Hippocampal formation (tissue), 2 donors: ENCODE measurements at places on chromosomes 1 and 21.

DNA sequence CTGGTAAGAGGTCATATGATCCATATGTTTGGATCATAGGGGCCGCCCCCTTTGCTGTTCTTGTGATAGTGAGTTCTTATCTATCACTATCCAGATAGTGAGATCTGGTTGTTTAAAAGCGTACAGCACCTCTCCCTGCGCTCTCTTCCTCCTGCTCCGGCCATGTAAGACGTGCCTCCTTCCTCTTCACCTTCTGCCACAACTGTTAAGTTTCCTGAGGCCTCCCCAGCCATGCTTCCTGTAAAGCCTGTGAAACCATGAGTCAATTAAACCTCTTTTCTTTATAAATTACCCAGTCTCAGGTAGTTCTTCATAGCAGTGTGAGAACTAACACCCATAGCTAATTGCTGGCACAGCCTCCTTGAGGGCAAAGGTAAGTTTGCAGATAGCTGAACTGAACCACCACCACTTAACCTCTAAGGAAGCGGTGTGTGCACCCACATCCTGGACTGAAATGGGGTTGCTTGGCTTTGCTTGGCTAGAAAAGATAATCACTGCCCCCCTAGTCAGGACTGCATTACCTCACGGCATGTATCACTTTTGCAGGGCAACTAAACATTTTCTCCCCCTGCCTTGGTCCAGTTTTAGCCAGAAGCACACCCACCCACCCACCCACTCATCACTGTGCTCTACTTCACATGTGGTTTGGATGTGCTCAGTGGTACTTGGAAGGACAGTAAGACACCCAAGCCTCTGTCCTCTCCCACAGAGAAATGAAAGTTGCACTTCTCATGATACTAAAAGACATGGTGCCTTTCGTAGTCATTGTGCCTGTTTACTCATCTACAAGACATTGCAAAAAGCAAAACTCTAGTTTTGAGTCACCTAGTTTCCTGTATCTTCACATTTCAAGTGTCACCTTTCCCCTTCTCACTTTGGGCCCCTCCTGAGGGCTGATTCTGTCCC, 23.1 kb upstream of the PTAFR start:
- DNase-seq = no peak

DNA sequence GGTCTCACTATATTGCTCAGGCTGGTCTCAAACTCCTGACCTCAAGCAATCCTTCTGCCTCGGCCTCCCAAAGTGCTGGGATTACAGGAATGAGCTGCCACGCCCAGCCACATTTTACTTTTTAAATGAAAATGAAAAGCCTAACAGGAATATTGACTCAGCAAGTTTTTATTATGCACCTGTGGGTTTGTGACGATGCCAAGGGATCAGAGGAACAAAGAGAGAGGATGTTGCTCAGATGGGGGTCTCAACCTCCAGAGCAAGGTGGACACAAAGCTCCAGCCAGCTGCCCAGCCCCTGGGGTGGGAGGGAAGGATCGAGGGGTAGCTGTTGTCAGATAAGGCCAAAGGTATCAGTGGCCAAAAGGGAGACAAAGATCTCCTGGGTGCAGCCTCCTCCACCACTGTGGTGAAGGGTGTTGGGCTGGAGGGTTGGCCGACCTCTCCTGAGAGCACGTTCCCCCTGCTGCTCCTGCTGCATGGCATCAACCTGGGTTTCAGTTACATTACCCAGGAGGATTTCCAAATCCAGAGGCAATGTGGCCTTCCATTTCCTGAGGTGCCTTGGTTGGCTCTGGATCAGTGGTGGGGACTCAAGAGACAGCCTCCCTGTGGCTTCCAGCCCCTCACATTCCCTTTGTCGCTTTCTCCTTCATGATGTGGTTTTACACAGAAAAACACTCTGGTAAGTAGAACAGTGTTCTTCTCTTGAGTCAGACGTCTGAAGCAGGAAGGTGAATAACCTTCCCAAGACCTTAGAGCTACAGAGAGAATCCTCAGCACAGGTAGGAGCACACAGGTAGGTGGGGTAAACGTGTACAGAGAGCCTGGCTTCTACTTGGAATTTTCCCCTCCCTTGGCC, 34.2 kb downstream of the ZNF496 start:
- DNase-seq = no peak

GRCh38 chr1:63724375-63724899, 49.4 kb upstream of the ROR1 start:
- no peak for DNase-seq

GRCh38 chr1:20153000-20153418, 13.9 kb downstream of the PLA2G2F start:
- peak; percentile 31 for DNase-seq

DNA sequence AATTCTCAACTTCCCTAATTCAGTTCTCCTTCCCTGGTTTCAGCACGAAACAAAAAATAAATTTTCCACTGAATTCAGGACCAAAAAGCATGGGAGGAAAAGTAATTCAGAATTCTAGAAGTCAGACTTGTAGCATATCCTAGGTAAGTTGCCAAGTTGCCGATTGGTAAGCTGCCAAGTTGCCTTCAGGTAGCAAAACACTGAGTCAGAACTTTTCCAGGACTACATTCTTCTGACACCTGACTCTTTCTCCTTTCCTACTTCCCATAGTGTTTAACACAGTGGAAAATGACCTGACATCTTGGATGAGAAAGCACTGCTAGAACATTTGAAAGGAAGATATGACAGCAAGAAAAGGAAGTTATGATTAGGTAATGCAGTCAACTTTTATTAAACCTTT, 322.8 kb downstream of the SPATA17 start:
- DNase-seq = no peak

DNA sequence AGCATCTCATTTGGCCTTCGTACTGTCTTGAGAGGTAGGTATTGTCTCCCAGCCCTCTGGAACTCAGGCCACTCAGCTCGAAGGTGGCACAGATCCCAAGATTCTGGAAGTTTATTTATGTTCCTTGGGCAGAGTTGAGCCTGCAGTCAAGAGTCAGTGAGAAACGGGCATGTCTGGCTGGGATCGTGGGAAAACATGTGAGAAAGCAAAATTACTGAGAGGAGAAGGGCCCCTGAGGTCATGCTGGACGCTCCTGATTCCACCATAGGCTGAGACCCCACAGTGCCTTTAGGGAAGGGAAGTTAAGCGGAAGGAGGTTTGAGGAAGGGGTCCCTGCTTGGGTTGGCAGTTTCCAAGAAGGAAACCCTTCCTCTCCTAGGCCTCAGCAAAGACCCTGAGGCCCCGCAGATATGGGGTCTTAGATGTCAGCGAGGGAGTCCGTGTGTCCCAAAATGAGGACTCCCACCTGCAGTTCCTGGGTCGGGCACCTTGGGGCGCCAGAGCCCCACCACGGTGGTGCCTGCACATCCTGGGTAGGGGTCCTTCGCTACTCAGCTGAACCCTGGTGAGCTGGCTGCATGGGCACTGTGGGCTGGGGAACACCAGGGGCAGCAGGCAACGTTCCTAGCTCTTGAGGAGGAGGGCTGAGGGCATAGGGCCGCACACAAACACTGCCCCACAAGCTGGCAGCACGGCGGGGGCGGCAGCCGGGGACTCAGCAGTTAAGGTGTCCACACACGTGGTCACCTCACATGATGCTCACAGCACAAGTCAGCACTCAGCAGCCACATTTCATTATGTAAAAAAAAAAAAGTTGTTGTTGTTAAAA, 12.3 kb upstream of the SEMA4A start:
- no peak for DNase-seq

DNA sequence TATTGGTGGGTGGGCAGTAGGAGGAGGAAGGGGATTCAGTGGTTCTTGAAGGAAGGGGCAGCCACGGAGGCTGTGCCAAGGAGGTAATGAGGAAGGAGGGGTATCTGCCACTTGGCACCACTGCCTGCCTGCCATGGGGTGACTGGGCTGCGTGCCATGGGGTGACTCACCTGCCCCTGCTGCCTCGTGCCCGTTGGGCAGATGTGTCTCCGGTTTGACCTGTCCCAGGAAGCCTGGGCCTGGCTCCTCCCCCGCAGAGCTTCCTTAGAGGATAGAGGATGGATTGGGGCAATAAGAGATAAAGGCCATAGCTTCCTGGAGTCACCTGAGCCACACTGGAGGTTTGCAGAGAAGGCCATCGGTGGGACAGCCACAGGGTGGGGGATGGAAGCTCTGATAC, 1.7 kb downstream of the PADI3 start:
- no peak for DNase-seq

GRCh38 chr21:27536319-27536718, 569.4 kb upstream of the ADAMTS5 start:
- no peak for DNase-seq

- DNase-seq = no peak
Measured at GRCh38 chr1:174580801-174581200, 133.0 kb downstream of the GPR52 start.

- DNase-seq = no peak
Measured at GRCh38 chr1:77356136-77356535, 74.3 kb downstream of the AK5 start.

DNA sequence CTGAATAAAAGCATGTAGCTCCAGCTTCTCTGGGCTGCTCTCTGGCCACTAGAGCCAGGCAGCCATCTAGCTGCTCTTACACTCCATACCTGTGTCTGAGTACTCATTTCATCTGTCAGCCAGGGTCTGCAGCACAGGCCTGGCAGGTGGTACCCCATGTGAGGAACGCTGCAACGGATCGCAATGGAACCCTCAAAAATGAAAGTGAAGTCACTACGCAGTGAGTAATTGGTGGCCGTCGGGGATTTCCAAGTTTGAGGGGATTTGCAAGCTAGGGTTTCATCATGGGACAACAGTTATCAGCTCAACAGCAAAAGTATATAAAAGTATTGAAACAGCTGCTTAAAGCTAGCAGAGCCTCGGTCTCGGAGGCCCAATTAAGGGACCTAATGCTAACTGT, 186.7 kb downstream of the HFM1 start:
- DNase-seq = no peak

DNA sequence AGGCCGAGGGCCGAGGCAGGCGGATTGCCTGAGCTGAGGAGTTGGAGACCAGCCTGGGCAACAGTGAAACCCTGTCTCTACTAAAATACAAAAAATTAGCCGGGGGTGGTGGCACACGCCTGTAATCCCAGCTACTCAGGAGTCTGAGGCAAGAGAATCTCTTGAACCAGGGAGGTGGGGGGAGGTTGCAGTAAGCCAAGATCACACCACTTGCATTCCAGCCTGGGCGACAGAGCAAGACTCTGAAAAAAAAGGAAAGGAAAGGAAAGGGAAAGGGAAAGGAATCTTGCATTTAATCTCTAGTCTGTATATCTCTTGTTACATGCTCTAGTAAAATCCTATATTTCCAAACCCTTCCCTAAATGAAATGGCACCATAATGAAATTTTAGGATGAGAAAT, 328.3 kb upstream of the ADGRL2 start:
- no peak for DNase-seq

GRCh38 chr1:206557636-206558473, 50.5 kb downstream of the RASSF5 start:
- DNase-seq = no peak

DNA sequence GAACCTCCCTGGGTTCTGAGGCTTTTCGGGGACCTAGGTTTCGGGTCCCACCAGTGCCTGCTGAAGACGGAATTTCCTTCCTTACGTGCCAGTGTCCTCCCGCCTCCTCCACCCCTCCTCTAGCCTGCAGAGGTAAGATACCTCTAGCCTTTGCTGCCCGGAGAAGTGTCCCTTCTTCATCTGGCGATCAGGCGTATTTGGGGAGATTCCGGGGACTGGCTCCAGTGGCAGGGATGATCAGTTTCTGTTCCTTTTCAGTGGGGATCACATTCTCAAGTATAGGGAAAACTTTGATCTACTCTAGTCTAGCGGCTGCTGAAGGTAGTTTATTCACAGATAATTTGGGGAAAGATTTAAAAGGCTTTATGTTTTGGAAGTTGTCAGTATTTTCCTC, 674 bp downstream of the CEP350 start:
- DNase-seq = no peak

GRCh38 chr1:186819126-186819525, 9.6 kb upstream of the PLA2G4A start:
- DNase-seq = no peak

- DNase-seq = no peak
Measured at GRCh38 chr21:25464275-25464674, 143.0 kb downstream of the MRPL39 start.

DNA sequence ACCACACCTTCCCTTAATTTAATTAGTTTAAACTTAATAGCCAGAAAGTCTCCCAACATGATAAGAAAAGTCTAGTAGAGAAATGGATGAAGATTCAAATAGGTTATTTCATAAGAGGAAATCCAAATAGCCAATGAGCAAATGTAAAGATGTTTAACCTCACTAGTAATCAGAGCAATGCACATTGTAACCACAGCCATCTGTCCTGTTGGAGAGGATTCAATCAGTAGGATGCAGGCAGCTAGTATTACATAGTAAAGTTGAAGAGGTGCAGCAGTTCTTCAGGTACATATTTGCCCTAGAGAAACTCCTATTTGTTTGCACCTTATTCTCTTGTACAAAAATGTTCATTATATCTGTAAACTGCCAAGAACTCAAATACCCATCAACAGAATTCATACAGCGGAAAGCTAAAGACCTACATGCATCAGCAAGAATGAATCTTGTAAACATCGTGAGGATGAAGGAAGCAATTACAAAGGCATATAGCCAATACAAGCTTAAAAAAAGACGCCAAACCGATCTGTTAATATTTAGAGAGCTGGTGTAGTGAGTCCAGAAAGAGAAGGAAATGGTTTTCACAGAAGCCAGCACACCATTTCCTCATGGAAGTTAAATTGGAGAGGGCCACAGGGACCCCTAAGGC, 27.9 kb downstream of the DIP2A start:
- DNase-seq = no peak

- no peak for DNase-seq
Measured at GRCh38 chr1:56065729-56066128, 513.6 kb downstream of the PLPP3 start.

DNA sequence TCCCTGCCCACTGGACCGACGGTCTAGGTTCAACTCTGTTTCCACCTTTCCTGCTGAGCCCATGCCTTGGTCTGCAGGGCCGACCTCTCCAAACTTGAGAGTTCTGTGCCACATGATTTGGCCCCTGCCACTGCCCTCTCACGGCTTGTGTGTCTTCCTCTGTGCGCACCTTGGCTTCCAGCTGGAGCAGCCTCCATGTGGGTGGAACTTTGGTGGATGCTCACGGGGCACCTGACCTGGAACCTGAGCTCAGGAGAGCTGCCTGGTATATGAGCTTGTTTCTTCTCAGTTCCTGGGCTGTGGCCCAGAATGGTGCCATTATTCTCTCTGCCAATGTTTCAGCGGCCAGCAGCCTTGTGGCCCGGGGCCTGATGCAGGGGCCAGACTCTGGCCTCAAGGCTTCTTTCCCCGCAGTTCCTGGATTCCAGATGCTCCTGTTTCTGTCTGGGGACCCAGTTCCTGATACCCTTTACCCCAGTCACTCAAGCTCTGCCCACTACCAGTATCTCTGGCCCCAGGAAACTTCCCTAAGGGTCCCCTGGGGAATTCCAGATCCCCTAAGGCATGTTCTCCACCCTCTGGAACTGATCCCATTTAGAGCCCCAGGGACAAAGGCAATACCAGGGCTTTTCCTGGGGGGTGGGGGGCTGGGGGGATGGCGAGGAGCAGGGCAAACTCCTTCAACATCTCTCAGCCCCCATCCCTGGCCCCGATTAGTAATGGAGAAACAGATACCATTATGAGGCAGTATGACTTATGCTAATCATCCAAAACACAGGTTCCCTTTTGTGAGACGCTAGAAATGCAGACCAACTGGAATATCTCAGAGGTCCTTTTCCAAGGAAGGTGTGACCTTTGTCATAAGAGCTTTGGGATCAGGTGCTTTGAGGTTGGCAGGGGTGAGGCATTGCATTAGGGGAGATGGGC, 11.1 kb downstream of the QSOX1 start:
- DNase-seq = no peak
